Breast epithelium (tissue), 4 donors: ENCODE measurements at places on chromosomes 16 and 17.

GRCh38 chr17:72812823-72813222 is 279.7 kb downstream of the SLC39A11 start:
- H3K4me3 ChIP-seq: no peak overlapping the region
- no peaks in the 10 kb centered on the region for H3K4me1 ChIP-seq
- H3K36me3 ChIP-seq: no peaks in the 10 kb centered on the region
- no peak overlapping the region for H3K27ac ChIP-seq
- H3K27me3 ChIP-seq: no peaks in the 10 kb centered on the region

DNA sequence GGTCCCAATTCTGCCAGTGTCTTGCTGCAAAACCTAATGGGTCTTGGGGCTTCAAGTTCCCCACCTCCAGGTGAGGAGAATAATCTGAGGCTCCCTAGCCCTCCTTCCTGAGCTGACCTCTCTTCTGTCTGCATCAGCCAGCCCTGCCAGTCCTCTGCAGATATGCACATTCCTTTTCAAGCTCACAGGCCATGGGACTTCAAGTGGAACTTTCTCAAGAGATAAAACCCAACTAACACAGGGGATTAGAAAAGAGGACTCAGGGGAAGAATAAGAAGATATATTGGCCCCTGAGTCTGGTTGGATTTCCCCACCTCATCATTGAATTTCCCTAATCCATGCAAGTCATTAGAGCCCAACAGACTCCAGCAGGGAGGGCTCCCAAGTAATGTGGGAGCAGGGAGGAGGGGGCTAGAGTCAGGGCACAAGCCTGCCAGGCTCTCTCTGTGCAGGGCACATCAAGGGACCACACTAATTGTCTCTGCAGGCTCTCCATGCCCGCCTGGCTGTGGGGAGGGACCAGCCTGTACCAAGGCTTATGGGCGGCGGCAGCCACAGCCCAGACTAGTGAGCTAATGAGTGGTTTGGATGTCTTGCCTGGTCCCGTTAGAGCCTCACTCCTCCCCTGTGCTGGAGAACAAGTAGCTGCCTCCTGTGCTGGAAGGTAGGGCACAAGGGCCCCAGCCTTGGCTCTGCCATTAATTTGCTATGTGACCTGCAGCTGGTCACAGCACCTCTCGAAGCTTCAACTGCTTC is 1.2 kb downstream of the KRT14 start:
- H3K4me3 ChIP-seq: no peak overlapping the region
- no peaks in the 10 kb centered on the region for H3K27me3 ChIP-seq
- peak overlapping the region; percentile 82 for H3K27ac ChIP-seq
- DNase-seq: no peak
- no peaks in the 10 kb centered on the region for H3K36me3 ChIP-seq

DNA sequence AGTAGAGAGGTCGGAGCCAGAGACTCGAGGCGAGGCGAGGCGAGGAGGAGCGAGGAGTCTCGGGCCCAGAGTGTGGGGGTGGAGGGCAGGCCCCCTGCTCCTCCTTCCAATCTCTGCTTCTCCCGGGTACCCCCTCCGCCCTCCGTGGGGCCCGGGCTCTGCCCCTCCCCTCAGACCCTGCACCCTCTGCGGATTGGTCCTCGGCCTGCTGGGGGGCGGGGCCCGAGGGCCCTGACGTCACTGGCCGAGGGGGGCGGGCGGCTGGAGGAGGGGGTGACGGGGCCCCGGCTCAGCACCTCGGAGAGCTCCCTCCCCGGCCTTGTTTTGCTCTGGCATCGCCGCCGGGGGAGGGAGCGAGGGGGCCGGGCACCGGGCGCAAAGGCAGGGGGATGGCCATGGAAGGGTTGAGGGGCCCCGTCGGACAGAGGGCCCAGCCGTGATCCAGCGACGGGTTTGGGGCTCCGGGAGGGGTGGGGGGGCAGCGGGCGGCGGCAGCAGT is at the start of gene RUNDC3A:
RUNDC3A (plus strand) TSS at position 282 of the 499 bp plus-strand sequence. CDS start 232 bp downstream, outside the sequence.
- peak within 1 kb of the TSS; percentile 1 for H3K27ac ChIP-seq
- peak within 1 kb of the TSS; percentile 70 for H3K4me3 ChIP-seq
- peaks cover 6% of the 10 kb centered on the region for H3K4me1 ChIP-seq
- peak; percentile 79 for DNase-seq

DNA sequence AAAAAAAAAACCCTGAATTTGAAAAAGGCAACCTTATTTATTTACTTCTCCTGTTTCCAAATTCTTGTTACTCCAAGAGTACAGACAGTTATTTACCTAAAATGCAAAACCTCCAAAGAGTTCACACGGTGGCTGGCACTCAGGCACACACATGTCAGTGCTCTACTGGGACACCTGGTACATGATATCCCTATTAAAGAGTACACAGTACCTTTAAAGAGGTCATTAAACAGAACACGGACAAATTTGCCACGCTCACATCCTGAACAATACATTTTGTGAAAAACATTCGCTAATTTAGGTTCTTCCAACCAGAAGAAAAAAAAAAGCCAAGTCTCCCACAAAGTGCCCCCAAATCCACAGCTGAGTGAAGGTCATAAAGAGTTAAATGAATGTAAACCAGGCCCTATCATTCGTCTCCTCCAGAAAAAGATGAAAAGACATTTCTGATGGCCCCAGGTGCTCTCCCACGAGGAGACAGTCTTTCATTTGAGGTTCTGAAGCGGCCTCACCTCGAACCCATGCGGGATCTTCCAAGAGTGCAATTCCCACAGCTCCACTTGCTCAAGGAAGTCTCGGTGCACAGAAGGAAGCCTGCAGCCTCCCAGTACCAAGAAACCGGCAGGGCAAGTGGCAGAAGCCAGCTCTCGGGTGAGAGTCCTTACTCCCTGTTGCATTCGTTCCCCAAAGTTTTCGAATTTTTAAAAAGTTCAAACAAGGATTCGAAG is 993 bp downstream of the ERN1 start:
- no peaks in the 10 kb centered on the region for H3K27me3 ChIP-seq
- H3K4me1 ChIP-seq: peaks cover 7% of the 10 kb centered on the region
- no peaks in the 10 kb centered on the region for H3K36me3 ChIP-seq
- H3K27ac ChIP-seq: peak overlapping the region; percentile 96

DNA sequence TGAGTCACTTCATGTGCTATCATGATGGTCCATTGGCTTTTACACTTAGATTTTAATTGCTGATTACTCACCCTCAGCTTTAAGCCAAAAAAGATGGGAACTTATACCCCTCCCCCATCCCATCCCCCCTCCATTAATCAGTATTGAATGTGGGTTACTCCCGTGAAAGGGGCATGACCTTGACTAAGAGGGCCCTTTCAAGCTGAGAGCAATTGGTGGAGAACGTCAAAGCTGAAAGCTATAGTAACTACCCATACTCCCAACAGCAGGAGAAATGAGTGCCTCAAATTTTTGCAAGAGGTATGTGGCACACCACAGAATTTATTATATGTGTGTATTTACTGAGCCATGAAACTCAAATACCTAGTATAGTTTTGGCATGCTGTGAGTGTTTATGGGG is 99.7 kb upstream of the CDH8 start:
- H3K4me3 ChIP-seq: no peak overlapping the region
- no peaks in the 10 kb centered on the region for H3K36me3 ChIP-seq
- DNase-seq: no peak
- no peaks in the 10 kb centered on the region for H3K4me1 ChIP-seq

DNA sequence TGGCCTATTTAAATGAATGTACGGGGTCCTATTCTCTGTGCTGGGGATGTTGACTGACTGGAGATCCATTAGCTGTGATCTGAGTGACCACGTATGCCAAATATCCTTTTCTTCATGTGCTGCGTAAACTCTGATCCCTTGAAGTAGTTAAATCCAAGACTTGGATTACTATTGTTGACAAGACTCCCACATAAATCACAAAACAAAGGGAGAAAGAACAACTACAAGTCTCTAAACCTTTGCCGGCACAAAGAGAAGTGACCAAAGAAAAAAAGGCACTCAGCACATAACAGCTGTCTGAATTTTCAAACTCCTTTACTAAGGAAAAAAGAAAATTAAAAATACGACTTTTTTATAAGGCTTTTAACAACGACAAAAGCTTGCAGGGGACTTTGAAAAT is 559.9 kb upstream of the CDH8 start:
- no peaks in the 10 kb centered on the region for H3K36me3 ChIP-seq
- H3K4me1 ChIP-seq: no peaks in the 10 kb centered on the region
- H3K27ac ChIP-seq: no peak overlapping the region
- no peaks in the 10 kb centered on the region for H3K27me3 ChIP-seq
- no peak for DNase-seq

DNA sequence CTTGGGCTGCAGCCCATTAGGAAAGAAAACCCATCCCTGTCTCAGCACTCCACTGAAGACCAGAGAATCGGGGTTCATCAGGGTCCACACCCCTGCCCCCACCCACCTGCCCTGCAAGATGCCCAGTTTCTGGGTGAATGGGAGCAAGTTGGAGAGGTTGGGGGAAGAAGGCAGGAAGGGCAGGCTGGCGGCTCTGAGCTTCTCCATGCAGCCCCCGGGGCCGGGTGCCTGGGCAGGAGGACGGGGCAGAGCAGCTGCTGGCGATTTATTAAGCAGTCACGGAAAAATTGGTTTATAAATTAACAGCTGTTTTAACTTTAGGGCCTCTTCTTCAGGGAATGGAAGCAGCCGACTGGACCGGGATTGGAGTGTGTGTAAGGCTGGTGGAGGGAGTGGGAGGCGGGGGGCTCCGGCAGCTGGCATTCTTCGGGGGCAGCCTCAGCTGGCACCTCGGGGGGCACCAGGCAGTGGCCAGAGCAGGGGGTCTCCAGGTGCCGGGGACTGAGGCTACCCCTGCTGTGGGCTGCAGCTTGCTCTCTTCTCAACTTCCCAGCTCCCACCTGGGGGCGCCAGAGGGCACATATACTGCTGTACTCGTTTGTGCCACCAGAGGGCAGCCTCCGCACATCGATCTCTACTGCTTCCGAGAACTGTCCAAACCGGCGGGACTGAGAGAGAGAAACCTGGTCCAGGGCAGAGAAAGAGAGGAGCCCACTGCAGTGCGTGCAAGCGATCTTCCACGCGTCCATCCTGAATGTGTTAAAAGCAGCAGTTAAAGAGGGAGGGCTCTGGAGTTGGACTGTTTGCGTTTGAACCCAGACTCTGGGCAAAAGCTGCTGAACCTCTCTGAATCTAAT is 5.0 kb upstream of the PPP1R1B start:
- H3K27ac ChIP-seq: no peak overlapping the region
- no peaks in the 10 kb centered on the region for H3K27me3 ChIP-seq
- DNase-seq: peak; percentile 84
- no peaks in the 10 kb centered on the region for H3K36me3 ChIP-seq

- no peak for DNase-seq
- no peaks in the 10 kb centered on the region for H3K36me3 ChIP-seq
- no peaks in the 10 kb centered on the region for H3K27me3 ChIP-seq
- H3K4me1 ChIP-seq: no peaks in the 10 kb centered on the region
- no peak overlapping the region for H3K27ac ChIP-seq
Observed at GRCh38 chr16:14510581-14510938, 119.5 kb downstream of the PARN start.

- H3K36me3 ChIP-seq: no peaks in the 10 kb centered on the region
- H3K4me3 ChIP-seq: peak overlapping the region; percentile 71
- DNase-seq: no peak
- H3K27ac ChIP-seq: peak overlapping the region; percentile 46
Observed at GRCh38 chr16:28292731-28293600, 641 bp downstream of the SBK1 start.

GRCh38 chr16:87531418-87531817 is 38.6 kb upstream of the ZCCHC14 start:
- H3K36me3 ChIP-seq: no peaks in the 10 kb centered on the region
- H3K27ac ChIP-seq: no peak overlapping the region
- DNase-seq: no peak
- no peaks in the 10 kb centered on the region for H3K27me3 ChIP-seq

DNA sequence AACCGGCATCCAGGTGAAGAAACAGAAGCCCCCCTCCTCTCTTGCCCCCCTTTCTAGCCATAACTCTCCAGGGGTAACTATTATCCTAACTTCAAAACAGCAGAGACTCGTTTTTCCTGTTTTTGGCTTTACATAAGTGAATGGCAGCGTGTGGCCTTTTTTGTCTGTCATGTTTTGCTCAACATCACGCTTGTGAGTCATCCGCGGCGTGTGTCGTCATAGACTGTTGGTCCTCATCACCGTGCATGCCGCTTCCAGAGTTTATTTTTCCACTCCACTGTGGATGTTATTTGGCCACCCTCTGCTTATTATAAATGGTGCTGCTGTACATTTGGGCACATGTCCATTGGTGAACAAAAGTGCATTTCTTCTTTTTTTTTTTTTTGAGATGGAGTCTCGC is 52.6 kb downstream of the ERN1 start:
- no peak for DNase-seq
- no peaks in the 10 kb centered on the region for H3K36me3 ChIP-seq
- H3K4me3 ChIP-seq: no peak overlapping the region
- H3K27ac ChIP-seq: no peak overlapping the region
- peaks cover 3% of the 10 kb centered on the region for H3K4me1 ChIP-seq
- no peaks in the 10 kb centered on the region for H3K27me3 ChIP-seq

DNA sequence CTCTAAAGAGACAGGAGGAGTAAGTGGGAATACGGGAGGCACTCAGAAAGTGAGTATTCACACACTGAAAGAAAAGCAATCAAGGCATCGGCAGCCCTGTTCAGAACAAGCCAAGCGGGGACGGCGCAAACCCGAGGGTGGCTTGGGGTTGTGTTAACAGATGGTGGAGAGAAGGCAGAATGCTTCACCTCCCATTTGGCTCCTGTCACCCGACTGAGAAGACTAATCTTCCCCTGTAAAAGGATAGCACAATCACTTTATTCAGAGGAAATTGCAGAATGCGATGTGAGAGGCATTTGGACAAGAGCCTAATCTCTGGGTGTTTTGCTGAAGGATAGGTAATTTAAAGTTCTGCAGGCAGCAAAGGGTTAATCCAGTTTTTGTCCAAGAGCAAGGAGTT is 119.3 kb upstream of the WSCD1 start:
- no peaks in the 10 kb centered on the region for H3K36me3 ChIP-seq
- no peak overlapping the region for H3K4me3 ChIP-seq
- H3K27me3 ChIP-seq: peaks cover 44% of the 10 kb centered on the region
- H3K4me1 ChIP-seq: no peaks in the 10 kb centered on the region
- no peak for DNase-seq

DNA sequence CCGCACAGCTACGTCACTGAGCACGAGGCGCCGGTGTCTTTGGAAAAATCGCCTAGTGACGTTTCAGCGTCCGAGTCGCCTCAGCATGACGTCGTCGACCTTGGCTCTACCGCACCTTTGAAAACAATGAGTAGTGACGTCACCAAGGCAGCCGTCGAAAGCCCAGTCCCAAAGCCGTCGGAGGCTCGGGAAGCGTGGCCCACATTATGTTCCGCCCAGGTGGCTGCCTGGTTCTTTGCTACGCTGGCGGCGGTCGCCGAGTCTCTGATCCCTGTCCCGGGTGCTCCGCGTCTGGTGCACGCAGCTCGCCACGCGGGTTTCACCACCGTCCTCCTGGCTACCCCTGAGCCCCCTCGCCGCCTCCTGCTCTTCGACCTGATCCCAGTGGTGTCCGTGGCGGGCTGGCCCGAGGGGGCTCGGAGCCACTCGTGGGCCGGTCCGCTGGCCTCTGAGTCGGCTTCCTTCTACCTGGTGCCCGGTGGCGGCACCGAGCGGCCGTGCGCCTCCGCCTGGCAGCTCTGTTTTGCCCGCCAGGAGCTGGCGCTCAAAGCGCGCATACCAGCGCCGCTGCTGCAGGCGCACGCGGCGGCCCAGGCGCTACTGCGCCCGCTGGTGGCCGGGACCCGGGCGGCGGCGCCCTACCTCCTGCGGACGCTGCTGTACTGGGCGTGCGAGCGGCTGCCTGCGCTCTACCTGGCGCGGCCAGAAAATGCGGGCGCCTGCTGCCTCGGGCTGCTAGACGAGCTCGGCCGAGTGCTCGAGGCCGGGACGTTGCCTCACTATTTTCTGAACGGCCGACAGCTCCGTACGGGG is 1.5 kb downstream of the TMEM102 start:
- peak overlapping the region; percentile 26 for H3K4me3 ChIP-seq
- DNase-seq: peak; percentile 81
- H3K36me3 ChIP-seq: no peaks in the 10 kb centered on the region
- no peaks in the 10 kb centered on the region for H3K27me3 ChIP-seq

- peaks cover 4% of the 10 kb centered on the region for H3K27me3 ChIP-seq
- no peak overlapping the region for H3K27ac ChIP-seq
- no peaks in the 10 kb centered on the region for H3K4me1 ChIP-seq
- H3K36me3 ChIP-seq: no peaks in the 10 kb centered on the region
- no peak for DNase-seq
Observed at GRCh38 chr17:38673707-38674013, 1.1 kb downstream of the EPOP start.
